NB4 (cell line): ENCODE measurements at places on chromosomes 3 and 15.

GRCh38 chr15:67343206-67343605 lies 88.6 kb downstream of the IQCH start:
- DNase-seq: no peak

GRCh38 chr3:171329746-171330145 lies 130.5 kb downstream of the TNIK start:
- no peak for DNase-seq

DNA sequence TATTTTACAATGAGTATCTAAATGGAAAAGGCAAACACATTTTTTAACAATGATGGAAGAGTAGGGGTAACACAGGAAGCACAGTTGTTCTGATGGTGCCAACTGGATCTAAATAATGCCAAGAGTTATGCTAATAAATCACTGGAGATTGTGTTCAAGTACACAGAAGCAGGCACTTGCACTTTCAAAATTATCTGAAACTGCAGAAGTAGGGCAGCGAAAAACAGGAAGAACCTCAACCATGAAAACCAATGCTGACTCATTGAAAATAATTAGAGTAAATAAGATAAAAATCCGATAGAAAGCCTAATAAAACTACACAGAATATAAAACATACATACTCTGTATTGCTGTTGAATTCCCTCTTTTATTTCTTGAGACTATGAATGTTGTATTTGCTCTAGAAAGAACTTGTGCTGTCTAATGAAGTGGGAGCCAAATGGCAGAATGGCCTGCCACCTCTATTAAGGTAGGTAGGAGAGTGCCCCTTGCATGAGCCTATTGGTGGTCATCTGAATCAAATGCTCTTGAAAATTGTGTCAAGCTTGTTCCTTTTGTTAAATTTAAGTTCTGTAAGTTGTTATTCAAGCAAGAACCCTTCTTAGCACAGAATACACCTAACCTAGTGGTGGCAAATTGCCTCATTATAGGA lies 93.7 kb downstream of the ABI3BP start:
- peak; percentile 8 for DNase-seq

DNA sequence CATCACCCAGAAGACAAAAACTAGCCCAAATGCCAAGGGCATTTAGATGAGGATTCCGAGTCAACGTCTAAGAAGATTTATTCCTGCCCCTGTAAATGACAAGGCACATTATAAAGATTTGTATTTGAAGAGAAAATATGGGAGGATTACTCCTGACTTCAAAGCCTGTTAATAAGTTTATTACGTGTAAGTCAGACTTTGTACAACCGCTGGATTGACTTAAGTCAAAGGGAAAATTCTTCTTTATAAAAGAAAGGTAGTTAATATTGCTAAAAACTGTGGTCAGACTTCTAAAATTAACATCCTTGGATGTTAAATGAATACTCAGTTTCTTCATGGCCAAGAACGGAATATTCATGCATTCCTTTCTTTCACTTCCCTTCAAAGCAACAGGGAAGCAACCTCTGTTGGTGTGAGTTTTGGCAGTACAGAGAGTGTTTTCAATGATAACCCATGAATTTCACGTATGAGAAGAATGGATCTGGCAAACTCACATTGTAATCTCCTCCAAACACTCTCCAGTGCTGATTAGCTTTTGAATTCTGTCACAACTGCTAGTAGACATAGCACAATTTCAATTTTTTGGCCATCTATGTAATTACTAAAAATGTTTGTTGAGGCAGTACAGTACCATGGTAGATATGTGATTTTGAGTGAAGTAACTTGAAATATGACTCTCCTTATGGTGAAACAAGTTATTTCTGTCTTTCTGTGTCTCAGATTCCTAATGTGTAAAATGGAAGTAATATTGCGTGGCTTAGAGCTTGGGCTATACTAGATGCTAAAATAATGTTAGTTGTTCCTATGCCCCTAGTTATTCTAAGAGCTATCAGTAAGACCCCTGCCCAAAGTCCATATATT lies 62.0 kb downstream of the PLD1 start:
- DNase-seq: no peak

DNA sequence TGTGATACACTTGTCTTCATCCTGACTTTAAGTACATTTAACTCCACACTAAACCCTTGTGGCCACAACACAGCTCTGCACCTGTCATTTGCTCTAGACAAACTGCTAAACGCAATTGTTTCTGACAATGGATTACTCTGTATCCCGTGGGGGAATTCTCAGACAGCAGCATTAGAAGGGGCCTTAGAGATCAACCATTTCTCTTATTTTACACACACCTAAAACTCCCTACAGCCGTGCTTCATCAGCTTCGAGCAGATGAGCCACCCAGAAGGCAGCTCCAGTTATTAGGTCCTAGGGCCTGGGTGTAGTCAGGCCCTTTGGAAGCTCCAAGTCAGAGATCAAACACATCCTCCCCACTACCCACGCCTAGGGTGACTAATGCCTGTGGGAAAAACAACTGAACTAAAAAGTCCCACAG lies 1.3 kb upstream of the IL12A start:
- DNase-seq: no peak

- DNase-seq: no peak
Observed at GRCh38 chr15:89555768-89556167, 19.5 kb upstream of the TICRR start.

DNA sequence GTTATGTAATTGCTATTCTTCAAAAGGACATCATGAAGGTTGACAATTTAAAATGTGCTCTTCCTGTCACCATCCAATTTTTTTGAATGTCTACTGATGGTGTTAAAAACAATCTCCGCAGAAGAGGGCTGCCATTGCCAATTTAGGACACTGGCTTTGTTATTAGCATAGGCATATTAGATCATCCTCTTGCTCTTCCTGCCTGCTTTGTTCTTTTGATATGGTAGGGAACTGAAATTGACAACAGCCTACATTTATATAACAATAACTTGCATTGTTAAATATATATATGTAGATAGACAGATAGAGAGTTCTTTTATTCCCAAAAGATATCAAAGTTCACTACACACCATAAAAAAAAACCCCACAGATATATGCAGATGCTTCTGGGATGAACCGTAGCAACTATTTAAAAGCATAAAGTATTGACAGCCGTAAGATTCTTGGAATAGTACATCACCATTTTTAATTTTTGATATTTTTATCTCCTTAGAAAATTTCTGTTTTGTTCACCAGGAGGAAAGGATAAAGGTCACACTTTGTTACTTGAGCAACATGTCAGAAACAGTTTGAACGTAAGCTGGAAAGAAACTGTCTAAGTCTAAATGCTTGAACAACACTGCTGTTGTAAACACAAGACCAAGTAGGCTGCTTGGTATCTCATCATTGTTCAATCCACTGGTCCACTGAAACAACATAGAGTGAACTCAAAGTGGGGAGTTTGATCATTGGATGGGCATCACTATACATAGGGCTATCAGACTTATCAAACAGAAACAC lies 66.5 kb downstream of the MDFIC2 start:
- no peak for DNase-seq

DNA sequence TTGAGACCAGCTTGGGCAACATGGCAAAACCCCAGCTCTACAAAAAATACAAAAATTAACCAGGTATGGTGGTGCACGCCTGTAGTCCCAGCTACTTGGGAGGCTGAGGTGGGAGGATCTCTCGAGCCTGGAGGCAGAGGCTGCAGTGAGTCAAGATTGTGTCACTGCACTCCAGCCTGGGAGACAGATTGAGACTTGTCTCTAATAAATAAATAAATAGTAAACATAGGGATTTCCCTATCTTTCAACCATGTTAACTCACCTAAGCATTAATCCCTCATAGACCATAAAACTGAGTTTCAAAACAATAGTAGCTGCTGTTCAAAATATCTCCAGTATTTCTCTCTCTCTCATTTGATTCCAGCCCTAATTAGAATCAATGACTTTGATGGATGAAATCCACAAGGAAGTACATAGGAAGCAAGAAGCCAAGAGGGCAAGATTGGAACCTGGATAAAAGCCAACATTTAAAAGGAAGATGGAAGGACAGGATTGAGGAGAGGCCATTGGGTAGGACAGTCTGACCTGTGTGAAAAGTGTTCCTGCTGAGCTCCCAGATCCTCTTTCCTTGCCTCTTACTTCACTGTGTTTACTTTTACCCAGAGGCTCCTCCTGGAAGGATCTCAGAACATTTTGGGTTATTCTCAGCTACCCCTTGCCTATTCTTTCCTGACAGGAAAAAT lies 12.4 kb upstream of the TTBK2 start:
- DNase-seq: no peak

DNA sequence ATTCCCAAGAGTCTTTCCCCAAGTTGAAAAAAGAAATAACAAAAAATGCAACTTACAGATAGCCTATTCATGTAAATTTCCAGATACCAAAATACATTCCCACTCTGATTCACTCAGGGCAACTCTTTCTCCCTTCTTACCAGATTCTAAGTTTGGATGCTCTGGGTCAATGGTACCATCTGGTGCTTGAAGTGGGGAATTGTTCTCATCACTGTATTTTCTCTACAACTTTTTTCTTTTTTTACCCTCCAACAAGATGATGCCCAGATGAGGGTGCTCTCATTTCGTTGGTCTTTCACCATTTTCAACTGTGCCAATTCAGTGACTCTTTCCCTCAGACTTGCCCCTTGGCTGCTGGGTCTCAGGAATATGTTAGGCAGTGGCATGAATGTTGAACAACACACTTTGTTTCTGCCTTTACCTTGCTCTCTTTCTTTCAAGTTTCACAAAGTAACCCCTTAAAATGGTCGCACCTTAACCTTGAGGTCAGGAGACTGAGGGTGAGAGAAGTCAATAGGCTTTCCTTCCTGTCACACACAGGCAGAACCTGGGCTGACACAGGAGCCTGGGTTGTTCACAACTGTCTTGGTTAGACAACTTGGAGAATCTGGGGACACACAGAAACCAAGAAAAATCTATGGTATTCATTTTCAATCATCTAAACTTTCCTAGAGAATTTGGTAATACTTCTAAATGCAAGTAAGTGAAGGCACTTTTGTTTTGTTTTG lies 330.7 kb upstream of the SLCO3A1 start:
- DNase-seq: peak; percentile 22

GRCh38 chr3:48042071-48042760 lies 26.0 kb upstream of the MAP4 start:
- DNase-seq: no peak

GRCh38 chr15:51971032-51971374 lies 575 bp downstream of the LEO1 start:
- no peak for DNase-seq

GRCh38 chr3:151318991-151319390 lies 2.4 kb upstream of the GPR87 start:
- peak; percentile 23 for DNase-seq

GRCh38 chr15:60407415-60407805 lies 9.6 kb upstream of the ANXA2 start:
- no peak for DNase-seq

DNA sequence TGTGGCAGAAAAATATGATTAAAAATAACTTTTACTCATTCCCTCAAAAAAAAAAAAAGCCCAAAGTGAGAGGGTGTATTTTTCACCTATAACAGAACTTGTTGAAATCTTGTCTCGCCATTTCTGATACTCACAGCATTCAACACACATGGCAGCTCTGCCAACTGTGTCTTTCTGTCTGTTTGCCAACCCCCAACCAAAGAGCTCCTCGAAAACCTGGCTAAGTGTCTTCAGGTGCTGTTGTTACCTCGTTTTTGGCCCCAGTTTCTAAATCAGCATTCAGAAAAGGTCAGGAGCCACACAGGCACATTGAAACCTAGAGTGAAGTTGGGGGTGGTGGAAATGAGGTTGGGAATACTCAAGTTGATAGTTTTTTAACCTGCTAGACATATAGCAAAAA lies 123.5 kb downstream of the TMEM108 start:
- no peak for DNase-seq

GRCh38 chr15:33089878-33090757 lies 104.4 kb downstream of the FMN1 start:
- DNase-seq: no peak

DNA sequence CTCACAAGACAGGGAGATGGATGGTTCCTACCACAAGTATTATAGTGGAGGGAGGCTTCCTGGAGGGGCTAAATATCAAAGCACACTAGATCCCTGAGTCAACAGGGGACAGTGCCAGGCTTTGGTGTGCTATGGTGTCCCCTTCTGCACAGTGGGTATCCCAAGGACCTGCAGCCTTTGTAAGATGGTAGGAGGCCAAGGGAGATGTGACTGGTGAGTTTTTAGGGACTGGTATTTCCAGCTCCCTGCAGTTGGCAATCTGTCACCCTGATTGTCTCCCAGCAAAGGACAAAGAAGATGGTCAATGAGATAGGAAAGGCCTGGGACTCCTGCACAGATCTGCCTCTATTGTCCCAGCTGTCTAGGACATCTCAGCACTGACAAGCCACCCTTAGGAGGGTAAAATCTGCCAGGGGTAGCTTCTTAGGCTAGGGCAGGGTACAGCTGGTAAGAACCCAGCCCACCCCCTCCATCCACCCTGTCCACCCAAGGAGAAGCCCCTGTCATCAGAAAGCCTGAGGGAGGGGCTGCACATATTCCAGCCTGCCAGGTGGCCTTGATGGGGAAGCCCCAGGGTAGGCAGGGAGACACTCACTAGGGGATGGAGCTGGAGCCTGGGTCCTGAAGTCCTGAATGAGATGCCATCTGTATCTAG lies 631 bp downstream of the CYP1A1 start:
- DNase-seq: peak; percentile 12

- no peak for DNase-seq
Observed at GRCh38 chr15:93107646-93108045, 18.6 kb upstream of the RGMA start.
